Stimulated activated CD4-positive, alpha-beta T cell treated with anti-CD3 and anti-CD28 coated beads, Interleukin-12 subunit alpha, Interleukin-12 subunit beta, amount 100 ng/mL, for 48 hours (primary cell): ENCODE measurements at places on chromosomes 3 and 15.

- peak; percentile 45 for DNase-seq
These were observed 1.5 kb upstream of the LIMD1 start for GRCh38 chr3:45592830-45593707.

GRCh38 chr3:11568503-11569155 lies 75.1 kb downstream of the VGLL4 start:
- no peak for DNase-seq

GRCh38 chr3:155418407-155418806 lies 124.9 kb upstream of the STRIT1 start:
- no peak for DNase-seq

DNA sequence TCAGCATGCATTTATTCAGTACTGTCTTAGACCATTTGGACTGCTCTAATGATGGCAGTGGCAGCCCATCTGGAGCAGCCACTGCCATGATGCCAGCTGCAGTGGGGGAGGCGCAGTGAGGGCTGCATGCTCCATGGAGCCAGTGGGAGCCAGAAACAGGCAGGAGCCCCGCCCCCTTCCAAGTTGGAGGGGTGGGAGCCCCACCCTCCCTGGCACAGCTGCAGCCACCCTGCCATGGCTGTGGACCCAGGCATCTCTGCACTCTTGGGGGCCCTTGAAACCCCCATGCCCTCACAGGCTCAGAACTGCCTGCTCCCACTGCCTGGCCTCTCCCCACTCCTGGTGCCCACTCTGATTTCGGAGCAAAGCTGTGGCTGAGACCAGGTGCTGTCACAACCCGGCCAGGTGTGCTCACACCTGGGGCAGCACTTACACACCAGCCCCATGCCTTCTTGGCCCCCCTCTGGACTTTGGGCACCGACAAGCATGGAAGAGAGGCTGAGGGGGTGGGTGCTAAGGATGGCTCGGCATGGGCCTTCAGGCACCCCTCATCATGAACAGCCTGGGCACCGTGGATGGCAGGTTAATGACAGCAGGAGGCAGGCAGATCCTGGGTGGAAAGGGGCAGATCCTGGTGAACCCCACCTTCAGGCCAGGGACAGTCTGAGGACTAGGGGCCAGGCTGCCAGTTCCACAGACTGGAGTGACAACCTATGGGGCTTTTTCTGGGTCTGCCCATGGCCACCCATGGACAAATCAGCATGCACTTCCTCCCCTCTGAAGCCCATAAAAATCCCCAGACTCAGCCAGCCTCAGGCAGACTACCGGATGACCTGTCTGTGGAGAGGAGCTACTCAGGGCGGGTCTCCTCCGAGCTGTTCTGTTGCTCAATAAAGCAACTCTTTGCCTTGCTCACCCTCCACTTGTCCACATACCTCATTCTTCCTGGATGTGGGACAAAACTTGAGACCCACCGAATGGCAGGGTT lies 18.3 kb downstream of the TBC1D21 start:
- no peak for DNase-seq

- no peak for DNase-seq
These were observed 120.1 kb upstream of the SLC25A36 start for GRCh38 chr3:140821493-140821892.
